ENCODE measurements at places on chromosomes 5 and 9. TPM values are rescaled to one million over a fixed set of nuclear protein-coding genes. Genes with fewer than 3 reads are reported as not detected.

- peak; percentile 74 for DNase-seq
Measured at GRCh38 chr9:131500939-131501541, 1.7 kb upstream of the POMT1 start.

GRCh38 chr5:11182441-11183080, 421.5 kb upstream of the DAP start:
- peak; percentile 44 for DNase-seq

GRCh38 chr9:3730511-3730922, 204.7 kb upstream of the RFX3 start:
- no peak for DNase-seq

GRCh38 chr5:132469380-132470009, 21.1 kb downstream of the IRF1 start:
- no peak for DNase-seq

DNA sequence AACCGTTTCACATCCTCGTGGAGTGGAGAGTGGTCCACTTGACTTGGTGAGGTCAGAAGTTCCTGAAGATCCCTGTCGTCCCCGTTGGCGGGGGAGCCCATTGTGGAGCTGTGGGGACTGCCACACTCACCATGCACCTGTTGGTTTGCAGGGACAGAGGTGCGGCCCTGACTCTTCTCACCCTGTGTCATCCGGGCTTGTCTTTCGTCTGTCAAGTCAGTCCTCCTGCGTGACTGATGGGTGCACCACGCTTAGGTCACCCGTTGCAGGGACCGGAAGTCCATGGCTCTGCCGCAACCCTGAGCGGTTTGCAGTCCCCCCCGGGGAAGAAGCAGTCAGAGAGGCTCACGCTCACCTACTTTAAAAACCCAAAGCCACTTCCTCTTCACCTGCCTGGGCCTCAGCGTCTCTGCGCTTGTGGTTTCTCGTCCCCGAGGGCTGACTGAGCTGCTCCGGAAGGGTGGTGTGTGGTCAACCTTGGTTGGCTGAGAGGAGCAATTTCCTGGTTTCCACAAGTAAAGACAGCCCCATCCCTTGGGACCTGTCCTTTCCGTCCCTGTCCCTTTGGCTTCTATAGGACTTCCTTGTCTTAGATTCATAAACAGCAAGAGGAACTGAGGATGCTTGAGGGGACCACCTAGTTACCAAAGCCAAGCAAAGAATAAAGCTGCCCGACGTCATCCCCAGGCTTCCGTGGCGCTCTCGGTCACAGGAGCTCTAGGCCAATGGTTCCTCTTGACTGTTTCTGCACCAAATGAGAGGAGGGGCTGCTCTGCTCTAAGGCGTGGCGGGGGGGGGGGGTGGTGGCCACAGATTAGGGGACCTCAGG, 53.2 kb downstream of the USP20 start:
- DNase-seq: no peak

DNA sequence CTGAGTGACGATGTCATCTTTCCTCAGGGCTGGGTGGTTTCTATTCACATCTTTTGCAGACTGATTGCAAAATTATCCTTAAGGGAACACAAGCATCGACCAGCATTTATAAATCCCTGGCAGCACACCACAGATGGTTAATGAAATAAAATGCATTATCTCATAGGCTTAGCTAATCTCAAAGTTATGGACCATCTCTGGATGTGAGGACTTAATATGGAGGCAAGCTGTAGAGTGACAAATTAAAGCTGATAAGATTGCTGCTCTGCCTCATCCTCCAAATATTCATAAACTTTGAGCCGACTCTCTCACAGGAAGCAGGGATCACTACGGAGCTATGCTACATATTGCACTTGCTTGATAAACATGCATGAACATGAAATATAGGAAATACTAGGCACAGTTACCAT, 663.2 kb upstream of the RGMB start:
- DNase-seq: no peak

DNA sequence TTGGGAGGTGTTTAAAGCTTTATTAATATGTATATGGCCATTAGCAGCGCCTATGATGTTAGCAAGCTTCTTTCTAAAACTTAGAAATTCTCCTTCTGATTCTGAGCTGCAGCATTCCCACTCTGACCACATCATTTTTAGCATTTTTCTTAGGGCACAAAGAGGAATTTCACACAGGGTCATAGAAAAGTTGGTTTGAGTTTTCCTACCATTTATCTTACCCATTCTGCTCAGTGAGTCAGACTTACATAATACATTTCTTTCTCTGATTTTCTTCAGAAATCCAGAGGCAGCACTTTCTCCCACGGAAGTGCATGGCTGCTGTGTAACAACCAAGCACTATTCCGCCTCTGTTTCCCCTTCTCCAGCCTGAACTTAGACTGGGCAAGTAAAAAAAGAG, 246.6 kb downstream of the ARL15 start:
- DNase-seq: no peak

ZNF346 gene
- total RNA-seq: 26.2 TPM

GRCh38 chr9:21684831-21685362, 117.5 kb upstream of the MTAP start:
- no peak for DNase-seq

- peak; percentile 42 for DNase-seq
Measured at GRCh38 chr5:137201876-137202275, 297.2 kb downstream of the SPOCK1 start.
